ENCODE measurements at places on chromosomes 6 and 20. TPM values are rescaled to one million over a fixed set of nuclear protein-coding genes. Genes with fewer than 3 reads are reported as not detected.

Gene AIF1
- total RNA-seq: not detected

Gene JPH2
- 1.2 TPM for total RNA-seq

Gene NR2E1
- total RNA-seq: not detected

Gene MAP7
- total RNA-seq: 38.0 TPM

Gene PTCRA
- total RNA-seq: not detected

Gene KCNB1
- 0.29 TPM for total RNA-seq

Gene LAMA4
- 1.8 TPM for total RNA-seq

Gene SMIM28
- not detected for total RNA-seq

Gene RSPH9
- 0.17 TPM for total RNA-seq

Gene MLN
- not detected for total RNA-seq

Gene MATN4
- total RNA-seq: not detected

Gene LTA
- not detected for total RNA-seq

Gene ISM1
- 0.44 TPM for total RNA-seq

Gene LTV1
- total RNA-seq: 37.8 TPM
